ENCODE measurements at places on chromosomes 7 and 10.

DNA sequence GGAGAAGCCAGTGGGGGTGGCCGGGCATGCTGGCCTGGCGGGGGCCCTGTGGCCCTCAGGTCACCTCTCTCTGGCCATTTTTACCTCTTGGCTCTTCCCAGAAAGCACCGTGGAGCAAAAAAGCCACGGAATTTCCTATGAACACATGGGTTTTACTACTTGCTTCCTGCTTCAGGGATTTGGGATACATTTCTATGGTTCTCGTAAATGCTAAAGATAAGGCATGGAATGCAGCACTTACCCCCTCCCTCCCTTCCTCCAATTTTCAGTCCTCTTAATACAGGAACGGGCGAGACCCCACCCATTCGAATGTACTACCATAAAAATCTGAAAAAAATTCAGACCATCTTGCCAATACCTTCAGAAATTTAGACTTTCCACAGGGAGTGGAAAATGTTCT is 279.7 kb downstream of the ARHGAP12 start:
- no peak for DNase-seq

GRCh38 chr10:34168439-34168838 is 646.7 kb downstream of the PARD3 start:
- no peak for DNase-seq

DNA sequence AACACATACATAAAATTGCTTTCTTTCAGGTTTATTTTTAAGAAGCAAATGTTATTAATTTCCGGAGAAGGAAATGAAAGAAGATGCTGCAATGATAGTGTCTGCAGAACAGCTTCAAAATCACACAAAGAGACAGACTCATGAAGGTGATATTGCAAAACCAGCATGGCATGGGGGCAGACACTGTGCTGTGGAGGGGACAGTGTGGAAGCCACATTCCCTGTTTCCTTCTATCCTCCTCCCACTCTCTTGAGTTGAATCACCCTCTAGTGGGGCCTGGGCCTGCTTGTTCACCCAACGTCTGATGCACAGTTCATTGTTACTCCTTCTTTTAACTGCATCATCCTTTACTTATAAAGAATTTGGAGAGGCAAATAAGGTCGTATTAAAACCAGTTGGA is 104.0 kb upstream of the INSIG1 start:
- DNase-seq: no peak

DNA sequence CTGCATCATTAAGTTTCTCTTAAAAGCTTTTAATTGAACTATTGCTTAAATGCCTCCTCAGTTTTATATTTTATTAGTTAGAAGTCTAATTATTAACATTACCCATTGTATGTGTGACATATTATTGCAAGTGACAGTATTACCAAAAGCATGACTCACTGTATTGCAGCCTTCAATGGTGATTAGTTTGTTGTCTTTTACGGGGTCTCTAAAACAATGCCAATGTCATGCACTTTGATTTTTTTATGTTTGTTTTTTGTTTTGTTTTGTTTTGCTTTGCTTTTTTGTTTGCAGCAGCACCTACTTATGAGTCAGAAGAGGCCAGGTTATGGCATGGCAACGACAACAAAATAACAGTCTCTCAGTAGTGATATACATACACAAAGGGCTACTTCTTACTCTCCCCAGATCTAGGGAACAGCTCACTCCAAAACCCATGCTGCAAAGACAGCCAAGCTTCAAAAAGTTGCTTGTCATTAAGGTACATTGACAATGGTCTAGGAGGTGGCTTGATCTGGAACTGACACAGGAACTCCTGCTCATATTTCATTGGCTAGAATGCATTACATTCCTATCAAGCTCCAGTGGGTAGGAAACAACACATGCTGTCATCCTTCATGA is 293.7 kb upstream of the POM121L12 start:
- no peak for DNase-seq

GRCh38 chr7:7719236-7719635 is 829 bp upstream of the RPA3 start:
- peak; percentile 65 for DNase-seq

DNA sequence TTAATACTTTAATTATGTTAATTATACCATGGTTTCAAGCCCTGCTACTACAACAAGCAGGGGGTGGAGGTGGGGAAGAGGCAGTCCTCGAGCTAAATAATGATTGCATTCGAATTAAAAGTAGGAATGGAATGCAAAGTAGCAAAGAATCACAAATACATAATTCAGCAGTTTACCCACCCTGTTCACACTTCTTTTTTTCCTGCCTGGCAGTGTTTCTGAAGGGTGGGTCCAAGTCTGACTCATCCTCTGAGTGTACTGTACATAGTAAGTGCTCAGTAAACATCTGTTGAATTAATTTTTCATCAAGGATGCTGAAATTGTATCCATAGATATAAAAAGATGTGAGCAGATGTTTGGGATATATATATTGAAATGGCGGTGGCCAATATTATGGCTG is 778.8 kb downstream of the LRMDA start:
- DNase-seq: no peak

DNA sequence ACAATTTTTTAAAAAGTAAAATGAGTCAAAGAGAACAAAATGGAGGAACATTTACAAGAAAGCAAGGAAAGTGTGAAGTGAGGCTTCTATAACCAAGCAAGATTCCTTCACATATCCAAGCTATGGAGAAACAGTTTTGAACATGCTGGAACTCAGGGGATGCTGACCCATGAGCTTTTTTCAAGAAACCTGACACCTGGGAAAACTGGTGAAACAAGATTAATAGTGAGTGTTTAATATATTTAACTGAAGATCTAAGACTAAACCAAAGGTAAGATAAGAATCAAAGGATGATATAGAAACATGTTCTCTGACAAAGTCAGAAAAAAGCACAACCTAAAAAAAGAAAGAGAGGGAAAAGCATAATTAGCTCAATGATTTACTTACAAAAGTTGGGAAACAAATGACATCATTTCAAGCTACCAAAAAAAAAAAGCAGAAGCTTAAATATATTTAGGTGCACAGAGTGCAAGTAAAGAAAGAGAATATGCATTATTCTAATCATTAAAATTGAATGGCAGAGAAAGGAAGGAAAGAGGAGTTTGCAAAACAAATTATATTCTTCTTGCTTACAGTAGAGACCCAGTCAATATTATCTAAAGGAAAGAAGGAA is 24.9 kb downstream of the C7orf25 start:
- no peak for DNase-seq

DNA sequence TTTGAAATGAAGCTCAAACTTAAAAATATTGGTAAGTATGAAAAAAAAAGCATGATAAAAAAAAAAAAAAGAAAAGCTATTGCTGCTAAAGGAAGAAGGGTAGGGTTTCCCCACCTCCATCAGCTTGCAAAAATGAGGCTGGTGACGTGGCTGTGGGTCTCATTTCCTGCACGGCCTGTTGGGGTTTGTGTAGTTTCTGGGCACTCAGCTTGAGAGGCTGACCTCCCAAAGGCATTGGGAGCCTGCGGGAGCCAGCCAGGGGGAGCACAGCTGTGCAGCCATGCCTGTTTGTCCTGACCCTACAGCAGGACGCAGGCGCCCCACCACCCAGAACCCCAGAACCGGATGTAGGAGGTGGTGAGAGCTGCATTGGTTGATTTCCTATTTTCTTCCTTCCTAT is 48.8 kb upstream of the CARD11 start:
- DNase-seq: no peak

Measured in RCC 7860 (cell line).